ENCODE measurements at places on chromosomes 3 and 15.

DNA sequence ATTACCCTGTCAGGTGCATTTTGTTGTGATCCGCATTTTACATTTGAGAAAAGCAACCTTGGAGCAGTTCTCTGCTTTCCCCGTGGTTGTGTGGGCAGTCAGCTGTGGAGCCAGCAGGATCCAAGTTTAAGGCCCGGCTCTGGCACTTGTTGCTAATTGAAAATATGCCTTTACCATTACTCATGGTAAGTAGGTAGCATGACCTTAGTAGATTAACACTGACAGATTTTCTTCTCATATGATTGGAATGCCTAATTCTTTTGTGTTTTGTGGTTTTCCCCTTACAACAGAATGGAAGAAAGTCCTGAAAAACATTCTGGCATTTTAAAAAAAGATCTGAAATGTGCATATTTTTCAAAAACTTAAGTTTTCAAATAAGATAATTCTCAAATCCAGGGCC, 246.5 kb upstream of the LRRN1 start:
- DNase-seq = no peak

GRCh38 chr3:107976202-107976800, 114.5 kb downstream of the CD47 start:
- DNase-seq = no peak

DNA sequence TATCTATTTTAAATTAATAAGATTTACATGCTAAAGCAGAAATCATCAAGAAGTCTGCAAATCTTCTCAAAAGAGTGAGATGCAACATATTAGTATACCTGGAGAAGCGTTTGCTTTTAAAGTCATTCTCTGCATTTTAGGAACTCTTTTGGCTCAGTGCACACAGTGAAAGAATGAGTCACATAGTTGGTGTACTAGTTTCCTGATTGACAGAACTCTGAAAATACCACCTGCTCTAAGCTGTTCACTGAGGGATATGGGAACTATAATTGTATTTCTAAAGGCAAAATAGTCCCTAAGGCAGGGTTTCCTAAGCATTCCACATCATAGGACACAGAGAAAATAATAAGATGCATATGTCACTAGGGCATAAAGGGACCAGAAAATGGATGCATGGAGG, 838.5 kb downstream of the DIPK2A start:
- DNase-seq = no peak

GRCh38 chr15:35663956-35664355, 118.0 kb upstream of the DPH6 start:
- DNase-seq = no peak

- DNase-seq = no peak
These were observed 1028.6 kb downstream of the OTOL1 start for GRCh38 chr3:162525066-162525742.

GRCh38 chr3:20280257-20280656, 94.3 kb upstream of the SGO1 start:
- no peak for DNase-seq

DNA sequence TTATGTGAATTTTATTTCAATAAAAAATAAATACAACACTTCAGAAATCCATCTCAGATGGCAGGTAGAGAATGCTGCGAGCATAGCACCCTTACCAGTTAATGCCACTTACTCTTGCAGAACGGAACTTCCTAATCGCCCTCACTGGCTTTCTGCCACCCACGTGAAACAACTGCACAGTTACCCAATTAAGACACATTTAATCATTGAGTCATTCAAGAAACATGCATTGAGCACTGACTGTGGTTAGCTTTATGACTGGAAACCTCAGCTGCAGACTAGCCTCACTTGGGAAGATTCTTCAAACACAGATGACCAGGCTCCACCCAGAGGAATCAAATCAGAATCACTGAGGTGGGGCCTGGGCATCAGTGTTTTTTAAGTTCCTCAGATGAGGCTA, 5.6 kb upstream of the MFGE8 start:
- DNase-seq = no peak

GRCh38 chr15:88331291-88331690, 74.8 kb upstream of the NTRK3 start:
- peak; percentile 56 for DNase-seq

- no peak for DNase-seq
These were observed 450.7 kb downstream of the LPP start for GRCh38 chr3:188604651-188605050.

DNA sequence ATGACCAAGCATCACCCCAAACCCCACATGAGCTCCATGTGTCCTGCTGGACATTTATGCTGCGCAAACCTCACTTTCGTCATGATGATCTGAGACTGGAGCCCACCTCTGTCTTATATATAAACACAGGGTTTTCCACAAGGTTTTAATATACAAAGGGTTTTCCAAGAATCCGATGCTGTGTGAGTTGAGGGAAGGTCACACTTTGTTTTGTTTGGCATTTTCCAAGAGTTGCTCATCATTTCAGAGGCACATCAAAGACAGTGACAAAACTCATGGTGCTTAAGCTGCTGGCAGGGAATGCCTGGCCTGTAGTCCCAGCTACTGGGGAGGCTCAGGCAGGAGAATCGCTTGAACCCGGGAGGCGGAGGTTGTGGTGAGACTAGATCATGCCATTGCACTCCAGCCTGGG, 20.0 kb downstream of the EFCC1 start:
- no peak for DNase-seq

GRCh38 chr3:184186184-184186901, at the start of gene ABCF3:
Gene ABCF3 (plus strand): TSS chr3:184186199. CDS start chr3:184186208, 9 bp downstream.
- DNase-seq = no peak

DNA sequence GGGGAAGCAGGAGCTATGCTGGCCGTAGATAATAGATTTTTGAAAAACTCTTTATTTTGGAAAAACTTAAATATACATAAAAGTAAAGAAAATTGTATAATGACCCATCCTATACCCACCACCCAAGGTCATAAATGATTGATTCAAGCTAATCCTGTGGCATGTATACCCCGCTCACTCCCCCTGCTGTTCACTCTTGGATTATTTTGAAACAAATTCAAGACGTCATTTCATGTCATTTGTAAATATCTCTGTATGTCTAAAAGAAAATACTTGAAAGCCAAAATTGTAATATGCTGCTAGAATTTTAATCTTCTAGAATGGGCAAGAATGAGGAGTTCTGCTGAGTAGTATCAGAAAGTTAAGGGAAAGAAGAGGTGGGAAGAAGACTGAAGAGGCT, 241.7 kb downstream of the FEZF2 start:
- peak; percentile 23 for DNase-seq

GRCh38 chr15:80798911-80799310, 19.7 kb downstream of the CEMIP start:
- DNase-seq = no peak

- DNase-seq = no peak
These were observed 1.1 kb upstream of the CSK start for GRCh38 chr15:74780523-74781430.

DNA sequence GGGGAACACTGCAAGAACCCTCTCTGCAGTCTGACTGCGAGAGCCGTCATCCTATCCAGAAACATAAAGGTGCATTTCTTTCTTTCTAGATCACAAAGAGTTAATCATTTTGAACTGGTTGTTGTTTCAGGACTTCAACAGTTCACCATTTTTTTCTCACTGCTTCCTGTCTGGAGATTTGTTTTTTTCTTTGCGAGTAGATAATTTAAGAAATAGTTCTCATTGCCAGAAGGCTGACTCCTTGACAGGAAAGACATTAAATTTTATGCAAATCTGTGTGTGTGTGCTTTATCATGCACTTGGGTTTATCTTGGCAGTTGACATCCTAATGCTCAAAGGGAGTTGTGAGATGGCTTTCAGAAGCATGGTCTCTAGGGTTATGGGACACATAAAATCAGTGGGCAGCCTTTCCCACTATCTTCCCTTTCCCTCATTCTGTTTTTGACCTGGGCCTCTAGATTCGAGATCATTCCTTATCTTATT, 123.5 kb upstream of the TBL1XR1 start:
- no peak for DNase-seq

DNA sequence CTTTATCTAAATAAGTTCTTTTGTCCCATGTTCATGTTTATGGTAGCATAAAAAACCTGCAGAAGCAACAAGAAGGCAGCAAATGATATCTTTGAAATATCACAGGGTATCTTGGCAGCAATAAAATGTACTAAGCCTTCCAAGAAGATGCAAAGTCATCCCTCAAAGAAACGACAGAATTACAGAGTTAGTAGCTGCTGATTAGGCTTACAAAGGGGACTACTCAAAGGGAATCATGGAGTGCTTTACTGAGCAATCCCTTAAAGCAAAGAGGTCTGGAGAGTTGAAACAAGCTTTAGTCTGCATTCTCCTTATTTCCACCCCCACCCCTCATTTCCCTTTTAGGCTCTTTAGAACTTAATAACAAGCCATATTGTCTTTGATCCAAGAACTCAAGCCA, 935.0 kb downstream of the SQOR start:
- DNase-seq = no peak

- no peak for DNase-seq
These were observed 783.1 kb downstream of the GBE1 start for GRCh38 chr3:80978216-80978969.

DNA sequence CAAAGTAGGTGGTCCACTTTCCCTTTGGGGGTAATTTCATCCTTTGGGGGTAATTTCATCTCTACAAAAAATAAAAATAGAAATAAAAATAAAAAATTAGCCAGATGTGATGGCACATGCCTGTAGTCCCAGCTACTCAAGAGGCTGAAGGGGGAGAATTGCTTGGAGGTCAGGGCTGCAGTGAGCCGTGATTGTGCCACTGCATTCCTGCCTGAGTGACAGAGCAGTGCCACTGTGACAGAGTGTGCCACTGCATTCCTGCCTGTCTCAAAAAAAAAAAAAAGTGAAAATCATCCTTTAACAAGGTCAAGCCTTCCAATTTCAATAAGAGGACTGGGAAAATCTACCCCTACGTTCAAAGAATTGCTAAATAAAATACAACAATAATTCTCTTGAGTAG, 22.8 kb downstream of the SERP1 start:
- no peak for DNase-seq

DNA sequence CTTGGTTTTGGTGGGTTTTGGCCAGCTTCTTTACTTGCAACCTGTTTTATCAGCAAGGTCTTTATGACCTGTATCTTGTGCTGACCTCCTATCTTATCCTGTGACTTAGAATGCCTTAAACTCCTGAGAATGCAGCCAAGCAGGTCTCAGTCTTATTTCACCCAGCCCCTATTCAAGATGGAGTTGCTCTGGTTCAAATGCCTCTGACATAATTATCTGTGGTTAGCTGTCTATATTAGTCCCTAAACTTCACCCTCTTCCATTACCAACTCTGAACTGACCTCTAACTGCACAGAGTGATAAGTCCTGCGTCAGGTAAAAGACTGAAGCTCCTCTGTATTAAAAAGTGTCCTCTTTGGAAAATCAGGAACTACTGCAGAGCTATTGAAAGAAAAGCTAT, 61.9 kb upstream of the CD96 start:
- DNase-seq = no peak

GRCh38 chr3:150077581-150078247, 107.0 kb upstream of the PFN2 start:
- no peak for DNase-seq

DNA sequence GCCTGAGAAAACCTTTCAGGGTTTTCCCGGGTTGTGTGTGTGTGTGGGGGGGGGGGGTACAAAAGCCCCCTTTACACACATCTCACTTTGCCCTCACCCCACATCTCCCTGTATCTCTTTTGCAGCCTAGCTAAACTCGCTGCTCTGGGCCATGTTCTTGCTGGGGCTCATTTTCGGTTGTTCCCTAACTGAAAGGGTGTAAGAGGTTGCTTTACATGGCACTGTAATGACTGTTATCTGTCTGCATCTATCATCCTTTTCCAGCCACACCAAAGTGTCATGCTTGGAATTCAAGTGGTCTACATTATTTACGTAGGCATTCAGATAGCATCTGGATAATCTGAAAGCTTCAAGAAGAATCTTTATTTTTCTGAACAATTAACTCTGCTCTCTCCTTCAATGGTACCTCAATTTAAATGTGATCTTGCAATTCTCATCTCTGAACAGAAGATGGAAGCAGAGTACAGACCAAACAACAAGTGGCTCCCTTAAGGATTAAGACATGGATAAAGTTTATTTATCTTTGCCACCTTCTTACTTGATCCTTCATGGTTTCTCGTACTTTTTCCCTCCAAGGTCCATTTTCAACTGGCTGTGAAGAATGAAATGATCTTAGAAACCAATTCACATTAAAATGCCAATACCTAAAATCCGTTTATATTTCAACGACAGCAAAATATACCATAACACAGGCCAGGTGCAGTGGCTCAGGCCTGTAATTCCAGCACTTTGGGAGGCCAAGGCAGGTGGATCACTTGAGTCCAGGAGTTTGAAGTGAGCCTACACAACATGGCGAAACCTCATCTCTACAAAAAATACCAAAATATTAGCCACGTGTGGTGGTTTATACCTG, 34.9 kb downstream of the DCLK3 start:
- DNase-seq = peak; percentile 24

- DNase-seq = no peak
These were observed 264.8 kb downstream of the TBL1XR1 start for GRCh38 chr3:176932433-176932832.

DNA sequence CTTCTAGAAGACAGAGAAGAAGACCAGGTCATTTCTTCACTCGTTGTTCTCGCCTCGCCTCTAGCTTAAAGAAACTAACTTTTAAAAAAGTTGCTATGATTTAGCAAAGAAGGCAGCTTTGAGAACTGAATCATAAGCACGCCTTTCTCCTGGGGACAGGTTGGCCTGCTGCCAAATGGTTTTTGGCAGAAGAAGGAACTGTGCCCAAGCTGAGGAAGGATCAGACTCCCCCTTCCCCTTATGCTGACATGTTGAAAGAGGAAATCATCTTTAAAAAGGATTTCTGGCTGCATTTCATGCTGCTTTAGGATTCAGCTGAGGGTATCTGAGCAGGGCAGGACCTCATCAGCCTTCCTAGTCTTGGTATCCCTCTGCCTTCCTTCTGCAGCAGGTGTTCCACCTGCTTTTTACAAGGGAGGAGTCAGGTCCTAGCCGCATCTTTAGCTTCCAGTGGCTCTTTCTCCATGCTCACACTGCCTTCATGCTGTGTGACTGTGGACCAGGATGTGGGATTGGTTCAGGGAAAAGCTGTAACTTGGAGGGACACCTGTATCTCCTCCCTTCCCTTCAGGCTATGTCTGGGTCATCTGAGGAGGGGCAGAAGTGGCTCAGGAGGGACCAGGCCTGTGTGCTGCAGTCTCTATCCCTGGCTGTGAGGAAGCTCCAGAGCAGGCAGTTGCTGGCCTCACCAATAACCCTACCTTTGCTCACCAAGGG, 34.1 kb upstream of the HACD2 start:
- DNase-seq = peak; percentile 14

- no peak for DNase-seq
These were observed 57.7 kb downstream of the FEM1B start for GRCh38 chr15:68335251-68335650.

- no peak for DNase-seq
These were observed 145.3 kb downstream of the XXYLT1 start for GRCh38 chr3:195125646-195126045.

DNA sequence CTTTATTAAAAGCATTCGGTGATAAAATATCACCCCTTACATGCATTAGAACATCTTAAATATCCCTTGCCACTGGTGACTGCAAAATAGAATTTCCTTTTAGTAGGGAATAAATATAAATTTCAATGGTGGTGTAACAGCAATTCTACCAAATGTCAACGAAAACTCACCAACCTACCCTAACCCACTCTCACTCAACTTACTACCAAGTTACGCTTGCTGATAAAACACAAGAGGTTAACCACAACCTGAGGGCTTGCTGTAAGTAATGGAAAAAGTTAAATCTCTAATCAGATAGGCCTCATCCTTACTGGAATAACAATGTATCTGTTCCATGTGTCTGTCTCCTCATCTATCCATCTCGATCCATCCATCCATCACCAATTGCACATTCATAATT, 274.7 kb downstream of the FOXP1 start:
- DNase-seq = no peak

Data from NCI-H1417 (cell line).